Activated CD8-positive, alpha-beta memory T cell treated with anti-CD3 and anti-CD28 coated beads for 48 hours (primary cell): ENCODE measurements at places on chromosomes 3 and 15.

GRCh38 chr3:141729240-141729639 is 8.9 kb upstream of the RNF7 start:
- DNase-seq: no peak

GRCh38 chr3:158381262-158381868 is 189.6 kb upstream of the MLF1 start:
- DNase-seq: no peak

GRCh38 chr15:78641102-78641748 is at the start of gene CHRNB4:
Gene CHRNB4 (minus strand): TSS chr15:78641210. CDS start chr15:78641133, 77 bp downstream.
- no peak for DNase-seq

DNA sequence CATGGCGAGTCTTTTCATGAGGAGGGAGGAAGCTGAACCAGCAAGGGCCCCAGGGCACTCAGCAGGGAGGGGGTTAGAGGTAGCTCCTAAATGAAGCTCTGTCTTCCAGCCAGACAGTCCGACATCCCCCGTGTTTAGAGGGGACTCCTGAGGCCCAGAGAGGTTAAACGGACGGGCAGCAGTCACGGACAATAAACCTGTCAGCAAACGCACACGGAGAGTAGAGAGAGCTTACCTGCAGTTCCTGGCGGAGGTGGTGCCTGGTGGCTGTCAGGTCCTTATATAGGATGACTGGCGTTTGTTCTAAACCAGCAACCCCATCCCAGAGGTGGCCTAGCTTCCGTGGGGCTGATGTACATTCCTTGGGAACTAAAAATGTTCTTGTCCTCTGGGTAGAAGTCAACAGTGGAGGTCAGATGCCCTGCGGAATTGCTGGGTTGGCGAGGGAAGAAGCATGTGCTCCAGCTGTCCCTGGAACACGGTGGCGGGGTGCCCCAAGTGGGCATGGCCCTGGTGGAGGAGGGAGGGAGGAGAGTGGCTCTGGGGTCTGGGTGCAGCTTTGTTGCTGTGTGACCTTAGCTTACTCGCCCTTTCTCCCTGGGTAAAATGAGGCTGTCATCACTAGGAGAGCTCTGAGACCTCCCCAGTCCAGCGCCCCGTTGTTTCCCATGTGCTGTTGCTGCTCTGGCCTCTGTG is 2.1 kb downstream of the GHRL start:
- DNase-seq: no peak

DNA sequence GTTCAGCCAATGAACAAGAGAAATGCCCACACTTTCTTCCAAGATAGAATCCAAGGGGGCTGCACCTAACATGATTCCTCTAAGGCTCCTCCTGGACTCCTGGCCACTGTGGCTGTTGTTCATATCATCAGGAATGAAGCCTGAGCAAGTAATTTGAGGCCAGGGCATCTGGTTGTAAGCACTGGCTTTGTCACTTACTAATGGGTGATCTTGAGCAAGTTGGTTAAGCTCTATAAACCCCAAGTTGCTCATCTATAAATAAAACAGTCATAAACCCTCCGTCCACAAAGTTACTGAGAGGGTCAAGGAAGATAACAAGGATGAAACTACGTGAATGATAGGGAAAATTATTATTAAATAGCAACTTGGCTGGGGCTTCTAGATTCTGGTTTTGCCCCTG is 58.3 kb downstream of the CDC25A start:
- DNase-seq: no peak

- DNase-seq: no peak
Measured at GRCh38 chr3:122318620-122319019, 6.4 kb upstream of the CSTA start.

- DNase-seq: no peak
Measured at GRCh38 chr3:148466143-148466542, 231.6 kb upstream of the AGTR1 start.

- DNase-seq: no peak
Measured at GRCh38 chr3:43346978-43347749, 60.8 kb downstream of the SNRK start.

GRCh38 chr15:69042531-69042930 is 28.0 kb downstream of the NOX5 start:
- DNase-seq: no peak

DNA sequence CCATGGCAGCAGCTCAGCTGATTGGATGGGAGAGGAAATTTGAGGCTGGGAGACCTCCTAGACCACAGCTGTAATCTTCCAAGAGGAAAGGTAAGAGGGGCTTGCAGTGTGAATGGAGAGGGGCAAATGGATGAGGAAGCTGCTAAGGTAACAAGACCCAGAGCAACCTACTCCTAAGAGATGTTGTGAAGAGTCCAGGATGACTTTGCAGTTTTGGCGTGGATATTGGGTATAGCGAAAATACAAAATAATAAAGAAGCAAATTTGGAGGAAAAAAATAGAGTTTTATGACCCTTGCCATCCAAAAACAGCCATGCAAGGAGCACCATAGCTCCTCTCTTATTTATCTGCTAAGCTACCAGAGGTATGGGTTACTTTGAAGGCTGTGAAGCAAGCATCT is 186.6 kb downstream of the GREM1 start:
- DNase-seq: no peak
